ENCODE measurements at places on chromosomes 16 and 17. TPM values are rescaled to one million over a fixed set of nuclear protein-coding genes. Genes with fewer than 3 reads are reported as not detected.

DNA sequence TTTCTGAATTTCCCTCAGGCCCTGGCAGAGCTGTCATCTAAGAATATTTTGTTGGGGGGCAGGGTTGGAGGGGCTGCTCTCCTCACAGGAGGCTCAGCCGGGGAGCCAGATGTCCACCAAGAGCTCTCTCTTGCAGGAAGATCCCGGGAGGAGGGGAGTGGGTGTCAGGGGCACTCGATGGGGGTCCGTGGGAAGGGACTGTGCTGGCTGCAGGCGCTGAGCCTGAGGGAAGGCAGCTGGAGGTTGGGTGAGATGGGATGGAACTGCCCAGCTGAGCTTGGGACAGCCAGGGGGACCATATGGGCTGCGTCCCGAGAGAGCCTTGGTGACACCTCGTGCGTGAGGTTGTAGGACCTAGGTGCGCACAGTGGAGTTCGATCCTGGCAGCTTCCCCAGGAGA is 111.2 kb upstream of the GSE1 start:
- H3K4me1 ChIP-seq = no peaks in the 10 kb centered on the region
- H3K4me3 ChIP-seq = no peak overlapping the region
- no peaks in the 10 kb centered on the region for H3K27me3 ChIP-seq
- H3K27ac ChIP-seq = no peak overlapping the region

The PIRT gene
- total RNA-seq = not detected

The SNTB2 gene
- total RNA-seq = 21.5 TPM

DNA sequence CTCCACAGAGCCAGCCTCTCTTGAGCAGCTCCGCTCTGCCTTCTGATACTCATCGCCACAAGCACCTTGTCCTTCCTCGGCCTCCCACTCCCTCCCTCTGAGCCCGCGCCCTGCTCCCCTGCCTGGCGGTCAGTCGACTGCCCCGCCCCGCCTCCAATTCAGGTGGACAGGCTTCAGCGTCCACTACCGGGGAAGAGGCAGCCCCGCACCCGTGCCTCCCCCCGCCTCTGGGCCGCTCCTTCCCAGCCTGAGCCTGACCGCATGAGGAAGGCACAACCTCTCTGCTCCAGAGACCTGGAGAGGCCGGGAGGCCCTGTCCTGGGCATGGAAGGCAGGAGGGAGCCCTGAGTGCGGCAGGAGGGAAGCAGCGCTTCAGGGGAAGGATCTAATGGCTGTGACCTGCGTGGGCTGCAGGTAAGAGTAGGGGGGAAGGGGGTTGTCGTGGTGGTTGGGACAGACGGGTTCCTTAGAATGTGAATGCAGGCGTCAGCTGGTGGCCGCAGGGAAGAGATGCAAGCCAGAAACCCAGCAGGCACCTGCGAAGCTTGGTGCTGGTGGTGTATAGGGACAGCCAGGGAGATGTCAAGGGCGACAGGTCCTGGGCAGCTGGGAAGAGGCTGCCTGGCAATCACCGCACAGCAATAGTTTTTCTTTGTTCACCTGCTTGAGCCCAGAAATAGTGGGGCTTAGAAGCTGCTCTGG is 3.0 kb upstream of the SLC6A4 start:
- no peak overlapping the region for H3K27ac ChIP-seq
- peaks cover 27% of the 10 kb centered on the region for H3K4me1 ChIP-seq
- H3K4me3 ChIP-seq = no peak overlapping the region

The PRPSAP1 gene
- total RNA-seq = 63.9 TPM

DNA sequence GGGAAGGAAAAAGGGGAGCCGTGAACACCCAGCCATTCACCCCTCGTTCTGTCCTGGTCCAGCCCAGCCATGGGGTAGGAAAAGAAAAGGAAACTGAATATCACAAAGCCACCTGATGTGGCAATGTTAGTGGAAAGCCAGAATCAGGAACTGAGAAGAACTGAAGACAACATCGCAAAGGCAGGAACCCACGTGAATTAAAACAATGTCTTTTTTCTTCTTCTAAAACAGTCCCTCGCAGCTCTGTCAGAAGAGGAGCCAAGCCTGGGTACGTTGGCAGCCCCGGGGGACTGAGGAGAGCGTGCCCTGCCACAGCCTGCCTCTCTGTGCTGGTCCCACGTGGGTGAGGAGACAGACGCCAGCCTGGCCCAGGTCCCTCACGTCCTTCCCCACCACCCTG is 55.0 kb downstream of the ZNF423 start:
- peaks cover 3% of the 10 kb centered on the region for H3K27me3 ChIP-seq
- no peaks in the 10 kb centered on the region for H3K36me3 ChIP-seq
- DNase-seq = no peak
- H3K27ac ChIP-seq = no peak overlapping the region
- no peaks in the 10 kb centered on the region for H3K4me1 ChIP-seq
- H3K4me3 ChIP-seq = no peak overlapping the region

Measured in activated CD8-positive, alpha-beta memory T cell treated with anti-CD3 and anti-CD28 coated beads, Interleukin-2, amount 10 ng/mL, durations not matched to agents 7 days and 5 days (primary cell).